ENCODE measurements at places on chromosomes 5 and 9.

GRCh38 chr9:100281066-100281465, 71.7 kb downstream of the TEX10 start:
- no peak for DNase-seq

GRCh38 chr5:99068944-99069650, 140.3 kb upstream of the CHD1 start:
- DNase-seq = no peak

DNA sequence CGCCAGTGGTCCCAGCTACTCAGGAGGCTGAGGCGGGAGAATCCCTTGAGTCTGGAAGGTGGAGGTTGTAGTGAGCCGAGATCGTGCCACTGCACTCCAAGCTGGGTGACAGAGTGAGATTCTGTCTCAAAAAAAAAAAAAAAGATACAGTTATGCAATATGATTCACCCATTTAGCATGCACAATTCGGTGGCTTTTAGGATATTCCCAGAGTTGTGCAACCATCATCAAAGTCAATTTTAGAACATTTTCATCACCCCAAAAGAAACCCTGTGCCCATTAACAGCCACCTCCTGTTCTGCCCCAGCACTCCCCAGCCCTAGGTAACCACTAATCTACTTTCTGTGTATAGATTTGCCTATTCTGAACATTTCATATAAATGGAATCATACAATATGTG, 4.3 kb upstream of the DHFR start:
- peak; percentile 38 for DNase-seq

GRCh38 chr5:116359592-116359991, 215.0 kb downstream of the SEMA6A start:
- DNase-seq = peak; percentile 31
